ENCODE measurements at places on chromosomes 1 and 21. TPM values are rescaled to one million over a fixed set of nuclear protein-coding genes. Genes with fewer than 3 reads are reported as not detected.

DNA sequence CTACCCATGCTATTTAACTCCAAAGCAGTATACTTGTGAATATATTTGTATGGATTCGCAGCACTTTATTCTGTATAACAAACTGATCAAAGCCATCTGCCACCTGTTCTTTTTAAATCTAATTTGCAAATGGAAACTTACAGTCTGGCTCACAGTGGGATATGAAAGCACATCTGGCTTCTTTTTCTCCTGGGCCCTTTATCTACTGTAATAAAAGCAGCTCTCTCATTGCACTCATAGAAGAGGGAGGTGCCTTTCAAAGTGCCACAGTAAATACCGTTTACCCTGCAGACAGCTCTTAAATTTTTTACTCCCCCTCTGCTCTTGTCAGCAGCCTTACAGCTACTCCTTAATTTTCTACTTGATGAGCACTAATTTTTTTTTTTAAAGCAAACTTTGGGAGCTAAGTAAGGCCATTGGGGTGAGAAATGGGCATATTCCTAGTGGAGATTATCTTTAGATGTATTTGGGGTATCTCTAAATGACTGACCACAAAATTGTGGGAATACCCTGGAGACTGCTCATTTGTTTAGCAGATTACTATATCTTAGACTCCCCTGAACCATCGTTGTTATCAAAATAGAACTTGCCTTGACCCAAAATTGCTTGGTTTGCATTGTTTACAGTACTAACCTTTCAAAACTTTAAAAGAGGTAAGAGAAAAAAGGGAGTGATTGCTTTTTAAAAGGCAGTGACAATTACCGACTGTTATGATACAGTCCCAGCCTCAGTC lies 110.1 kb downstream of the VPS13D start:
- DNase-seq: peak; percentile 9

GRCh38 chr1:97047421-97047793 lies 325.8 kb downstream of the PTBP2 start:
- no peak for DNase-seq

GRCh38 chr21:36543924-36544323 lies 64.0 kb upstream of the CLDN14 start:
- DNase-seq: no peak

GCSAML gene
- not detected for total RNA-seq

CCDC181 gene
- total RNA-seq: not detected

CCDC27 gene
- total RNA-seq: not detected
